ENCODE measurements at places on chromosomes 12 and 14.
A peak's percentile ranks its signal among the peaks of the same experiment; 100 is the strongest.

DNA sequence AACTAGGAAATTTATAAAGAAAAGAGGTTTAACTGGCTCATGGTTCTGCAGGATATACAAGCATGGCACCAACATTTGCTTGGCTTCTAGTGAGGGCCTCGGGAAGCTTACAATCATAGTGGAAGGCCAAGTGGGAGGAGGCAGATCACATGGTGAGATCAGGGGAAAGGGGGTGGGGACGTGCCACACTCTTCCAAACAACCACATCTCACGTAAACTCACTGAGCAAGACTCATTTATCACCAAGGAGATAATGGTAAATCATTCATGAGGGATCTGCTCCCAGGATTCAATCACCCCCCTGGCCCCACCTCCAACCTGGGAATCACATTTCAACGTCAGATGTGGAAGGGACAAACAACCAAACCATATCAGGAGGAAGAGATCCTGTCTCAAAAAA lies 35.8 kb downstream of the NUMB start:
- DNase-seq, result no peak

DNA sequence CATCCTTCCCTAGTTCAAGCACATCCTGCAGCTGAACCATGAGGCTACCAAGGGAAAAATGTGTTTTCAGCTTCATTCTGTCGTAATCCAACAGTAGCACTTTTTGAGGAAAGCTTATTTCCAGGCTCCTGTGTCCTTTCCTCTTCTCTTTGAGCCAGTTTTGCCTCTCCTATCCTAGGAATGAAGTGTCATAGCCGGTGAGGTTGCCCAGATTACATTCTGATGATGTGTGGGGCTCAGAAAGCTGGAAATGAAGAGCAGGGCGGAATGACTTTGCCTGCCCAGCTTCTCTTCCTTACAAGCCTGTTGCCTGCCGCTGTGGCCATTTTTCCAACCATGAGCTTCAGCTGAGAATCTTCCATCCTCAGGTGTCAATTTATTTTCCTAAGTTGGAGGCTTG lies 381.8 kb downstream of the NUAK1 start:
- no peak for DNase-seq

DNA sequence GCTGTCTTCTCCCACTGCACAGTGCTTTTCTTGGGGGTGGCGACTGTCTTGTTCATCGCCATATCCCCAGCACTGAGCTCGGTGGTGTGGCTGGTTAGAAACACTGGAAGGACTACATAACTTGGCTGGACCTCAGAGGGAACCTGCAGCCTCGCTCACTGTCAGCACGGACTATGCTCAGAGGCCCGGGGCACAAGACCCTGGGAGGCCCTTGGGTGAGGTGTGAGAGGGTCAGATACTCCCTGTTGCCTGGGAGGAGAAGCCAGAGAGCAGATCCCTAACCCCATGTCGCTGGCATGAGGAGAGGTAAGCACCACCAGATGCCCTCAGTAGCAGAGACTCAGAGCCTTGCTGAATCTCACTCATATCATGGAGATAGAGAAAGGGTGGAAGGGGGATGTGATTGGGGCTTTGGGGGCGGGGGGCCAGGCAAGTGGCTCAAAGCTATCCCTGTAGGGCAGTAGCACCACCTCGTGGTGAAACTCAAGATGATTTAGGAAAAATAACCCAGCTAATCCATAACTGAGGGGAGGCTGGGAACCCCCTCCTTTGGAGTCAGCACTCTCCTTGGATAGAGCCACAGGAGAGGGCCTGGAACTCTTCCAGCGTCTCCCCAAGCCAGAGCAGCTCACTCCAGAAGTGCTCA lies 18.7 kb upstream of the HDAC7 start:
- DNase-seq, result peak; percentile 56

DNA sequence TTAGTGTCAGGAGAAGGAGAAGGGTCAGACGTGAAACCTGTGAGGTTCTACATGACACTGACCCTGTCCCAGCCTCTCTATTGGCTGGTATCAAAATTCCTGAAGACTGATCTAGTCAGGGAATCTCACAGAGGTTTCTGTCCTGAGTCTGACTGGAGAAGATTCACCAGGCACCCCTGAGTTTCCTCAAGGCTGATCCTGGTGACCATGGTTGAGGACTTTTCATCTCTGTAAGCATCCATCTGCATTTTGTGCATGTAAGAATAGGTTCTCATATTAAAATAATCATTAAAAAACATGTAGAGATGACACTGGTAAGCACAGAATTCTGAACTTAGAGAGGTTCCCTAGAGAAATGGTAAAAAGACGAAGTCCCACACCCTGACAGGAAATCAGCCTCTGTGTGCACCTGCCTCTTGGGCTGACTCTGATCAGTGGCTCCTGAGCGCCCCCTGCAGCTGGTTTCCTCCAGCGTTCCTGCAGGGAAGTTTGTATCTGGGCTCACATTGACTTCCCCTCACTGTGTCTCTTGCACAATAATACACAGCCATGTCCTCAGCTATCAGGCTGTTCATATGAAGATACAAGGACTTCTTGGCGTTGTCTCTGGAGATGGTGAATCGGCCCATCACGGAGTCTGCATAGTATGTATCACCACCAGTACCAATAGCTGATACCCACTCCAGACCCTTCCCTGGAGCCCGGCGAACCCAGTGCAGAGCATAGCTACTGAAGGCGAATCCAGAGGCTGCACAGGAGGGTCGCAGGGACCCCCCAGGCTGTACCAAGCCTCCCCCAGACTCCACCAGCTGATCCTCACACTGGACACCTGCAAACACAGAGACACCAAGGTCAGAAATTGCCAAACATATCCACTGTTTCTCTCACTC lies 991.9 kb downstream of the TMEM121 start:
- peak; percentile 62 for DNase-seq

- no peak for DNase-seq
Observed at GRCh38 chr12:51075390-51075789, 8.0 kb downstream of the CSRNP2 start.

- DNase-seq, result no peak
Observed at GRCh38 chr12:97276661-97277429, 185.8 kb upstream of the RMST start.

GRCh38 chr14:64834965-64835364 lies 44.7 kb downstream of the SPTB start:
- no peak for DNase-seq

DNA sequence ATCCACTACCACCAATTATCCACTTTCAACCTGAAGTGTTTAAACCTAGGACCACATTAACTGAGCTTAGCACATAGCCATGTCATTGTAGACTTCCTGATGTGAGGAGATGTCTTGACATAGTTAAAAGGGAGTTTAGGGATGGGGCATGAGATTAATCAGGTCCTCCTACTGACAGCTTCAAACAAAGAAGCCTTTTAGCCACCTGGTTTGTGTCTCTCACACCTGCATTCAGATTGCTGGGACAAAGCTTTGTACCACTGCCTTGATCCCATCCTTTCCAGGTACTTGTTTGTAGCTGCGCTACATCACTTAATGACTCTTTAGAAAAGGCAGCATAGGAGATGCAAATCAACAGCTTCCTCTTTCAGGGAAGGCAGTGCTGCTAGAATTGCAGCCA lies 340.7 kb upstream of the DDHD1 start:
- no peak for DNase-seq

- DNase-seq, result no peak
Observed at GRCh38 chr14:100618318-100618693, 31.1 kb upstream of the BEGAIN start.

Measured in GM20000 (cell line).